ENCODE measurements at places on chromosomes 6 and 20.

DNA sequence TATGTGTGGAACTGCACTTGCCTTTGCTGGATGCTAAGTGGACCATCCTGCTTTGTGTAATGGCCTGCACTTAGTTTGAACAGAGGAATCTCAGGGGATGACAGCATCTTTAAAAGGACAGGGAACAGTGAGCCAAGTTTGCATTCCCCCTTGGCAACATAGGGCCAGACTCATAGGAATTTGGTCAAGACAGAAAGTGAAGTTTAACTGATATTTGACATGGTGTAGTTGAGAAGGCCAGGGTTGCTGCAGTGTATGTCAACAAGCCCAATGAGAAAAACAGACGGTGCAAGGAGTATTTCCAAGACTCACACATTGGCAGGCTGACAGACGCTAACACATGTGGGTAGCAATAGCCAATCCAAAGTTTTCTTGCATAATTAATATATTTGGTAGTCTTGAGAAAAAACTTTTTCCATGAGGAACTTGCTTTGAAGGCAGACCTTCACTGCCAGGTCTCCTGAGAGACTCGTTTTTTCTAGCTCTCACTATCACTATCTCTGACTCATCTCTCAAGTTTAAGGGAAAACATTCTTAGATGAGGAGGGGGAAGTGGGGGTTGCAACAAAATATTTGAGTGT, 213.8 kb downstream of the IBTK start:
- no peak for DNase-seq

DNA sequence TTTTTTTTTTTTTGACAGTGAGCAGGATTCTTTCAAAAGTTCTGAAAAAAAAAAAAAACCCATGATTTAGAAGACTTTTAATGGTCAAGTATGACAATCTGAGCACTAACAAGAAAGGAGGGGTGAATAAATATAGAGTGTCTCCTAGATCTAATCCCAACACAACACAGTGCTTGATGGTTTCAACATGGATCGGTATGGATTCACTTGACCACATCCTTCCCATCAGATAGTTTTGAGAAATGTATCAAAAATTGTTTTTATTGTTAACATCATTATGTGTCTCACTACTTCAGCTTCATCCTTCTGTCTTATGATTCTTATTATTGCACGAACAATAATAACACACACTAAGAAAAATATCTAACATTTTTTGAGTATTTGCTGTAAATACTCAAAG, 21.0 kb downstream of the KIF13A start:
- no peak for DNase-seq

DNA sequence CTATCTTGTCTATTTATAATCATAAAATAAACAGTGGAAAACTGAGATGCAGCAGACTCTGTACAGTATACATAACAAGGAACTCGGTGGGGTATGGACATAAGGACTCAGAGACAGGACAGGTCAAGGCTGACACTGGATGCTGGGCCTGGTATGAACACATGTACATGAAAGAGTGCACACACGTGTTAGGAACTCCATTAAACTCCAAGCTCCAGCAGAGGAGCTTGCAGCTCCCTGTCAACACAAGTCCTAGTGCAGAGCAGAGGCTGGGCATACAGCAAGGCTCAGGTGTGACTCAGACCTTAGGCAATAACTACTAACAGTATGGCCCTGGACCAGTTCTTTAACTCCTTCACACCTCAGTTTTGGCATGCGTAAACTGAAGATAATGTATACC, 17.1 kb downstream of the NAPB start:
- DNase-seq, result no peak

- no peak for DNase-seq
Measured at GRCh38 chr6:157079771-157080170, 243.5 kb downstream of the TMEM242 start.

GRCh38 chr6:36700831-36701230, 3.2 kb downstream of the RAB44 start:
- no peak for DNase-seq

DNA sequence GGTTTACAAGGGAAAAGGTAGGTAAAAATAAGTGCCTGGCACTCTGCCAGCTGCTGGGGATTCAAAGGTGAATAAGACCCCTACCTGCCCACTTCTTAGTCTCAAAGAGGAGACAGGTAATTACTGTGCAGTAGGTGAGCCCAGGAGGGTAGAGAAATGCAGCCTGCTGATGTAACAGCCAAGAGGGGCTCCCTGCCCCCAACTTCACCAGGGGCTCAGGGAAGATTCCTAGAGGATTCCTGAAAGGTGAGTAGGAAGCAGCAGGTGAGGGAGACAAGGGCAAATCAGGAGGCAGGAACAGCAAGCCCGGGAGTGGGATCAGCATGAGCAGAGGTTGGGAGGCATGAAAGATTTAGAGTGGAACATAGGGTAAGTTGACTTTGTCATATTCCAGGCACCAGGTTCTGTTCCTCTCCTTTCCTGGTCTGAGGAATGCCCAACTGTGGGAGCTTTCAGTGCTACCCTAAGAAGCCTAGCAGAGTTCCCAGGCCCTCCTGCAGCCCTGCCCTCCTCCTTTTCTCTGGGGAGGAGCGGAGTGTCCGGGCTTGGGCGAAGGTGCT, 258.1 kb downstream of the LRFN2 start:
- DNase-seq, result no peak

- no peak for DNase-seq
Measured at GRCh38 chr6:152117156-152118133, 310.0 kb downstream of the ESR1 start.
